Activated T-helper 2 cell treated with anti-CD3 and anti-CD28 coated beads, Interferon-gamma antibody, Interleukin-2, Interleukin-4, amounts not matched to agents 10 μg/mL and 5 μg/mL and 100 μg/mL, durations not matched to agents 14 hours and 24 hours and 36 hours (primary cell): ENCODE measurements at places on chromosomes 5 and 9. TPM values are rescaled to one million over a fixed set of nuclear protein-coding genes. Genes with fewer than 3 reads are reported as not detected.
A peak's percentile ranks its signal among the peaks of the same experiment; 100 is the strongest.

- H3K4me1 ChIP-seq: peaks cover 19% of the 10 kb centered on the region
- H3K4me3 ChIP-seq: no peak overlapping the region
- H3K27me3 ChIP-seq: no peaks in the 10 kb centered on the region
- DNase-seq: no peak
- peaks cover 50% of the 10 kb centered on the region for H3K36me3 ChIP-seq
Measured at GRCh38 chr9:121082075-121082474, 7.3 kb downstream of the CNTRL start.

GRCh38 chr9:79868567-79869189 is 296.9 kb downstream of the TLE4 start:
- H3K27me3 ChIP-seq: peaks cover 3% of the 10 kb centered on the region
- no peaks in the 10 kb centered on the region for H3K36me3 ChIP-seq
- H3K4me1 ChIP-seq: no peaks in the 10 kb centered on the region
- no peak overlapping the region for H3K27ac ChIP-seq

DNA sequence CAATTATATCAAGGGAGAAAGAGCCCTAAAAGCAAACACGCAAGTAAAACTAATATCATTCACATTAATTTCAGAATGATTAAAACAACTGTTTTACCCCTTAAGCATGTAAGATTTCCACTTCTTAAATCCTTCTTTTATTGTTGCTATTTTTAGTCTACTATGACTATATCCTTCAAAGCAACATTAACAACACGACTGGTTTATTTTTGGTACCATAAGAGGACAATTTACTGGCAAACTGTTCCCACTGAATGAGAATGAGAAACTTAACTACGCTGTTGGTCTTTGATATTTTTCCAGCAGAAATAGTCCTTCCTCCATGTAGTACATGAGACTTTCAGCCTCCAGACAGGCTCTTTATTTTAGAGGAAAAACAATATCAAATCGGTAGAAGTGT is 281.5 kb downstream of the CTNND2 start:
- H3K4me3 ChIP-seq: no peak overlapping the region
- DNase-seq: no peak
- no peaks in the 10 kb centered on the region for H3K27me3 ChIP-seq
- H3K36me3 ChIP-seq: no peaks in the 10 kb centered on the region
- H3K4me1 ChIP-seq: no peaks in the 10 kb centered on the region
- H3K27ac ChIP-seq: no peak overlapping the region

DNA sequence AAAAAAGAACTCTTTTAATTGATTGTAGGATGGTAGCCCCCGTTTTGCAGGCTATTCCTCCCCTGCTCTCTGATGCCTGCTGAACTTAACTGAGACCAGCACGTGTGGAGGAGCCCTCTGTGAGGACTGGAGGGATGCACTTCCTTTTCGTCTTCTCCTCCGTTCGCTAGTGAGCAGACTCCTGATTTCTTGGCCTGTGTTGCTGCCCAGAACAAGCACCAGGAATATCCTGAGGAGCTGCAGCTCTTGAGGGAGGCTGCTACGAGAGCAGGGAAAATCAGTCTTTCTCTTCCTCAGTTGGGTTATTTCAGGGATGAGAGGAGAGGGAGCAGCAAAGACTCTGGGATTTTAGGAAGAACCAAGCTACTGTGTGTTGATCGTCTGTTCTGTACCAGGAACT is 74.7 kb downstream of the ARHGAP26 start:
- H3K27me3 ChIP-seq: no peaks in the 10 kb centered on the region
- H3K27ac ChIP-seq: peak overlapping the region; percentile 35
- peaks cover 30% of the 10 kb centered on the region for H3K4me1 ChIP-seq
- no peaks in the 10 kb centered on the region for H3K36me3 ChIP-seq

- no peaks in the 10 kb centered on the region for H3K4me1 ChIP-seq
- H3K27ac ChIP-seq: no peak overlapping the region
- DNase-seq: no peak
- no peaks in the 10 kb centered on the region for H3K36me3 ChIP-seq
- no peak overlapping the region for H3K4me3 ChIP-seq
Measured at GRCh38 chr5:154366353-154366752, 79.4 kb upstream of the SAP30L start.

GRCh38 chr5:1912951-1913565 is 30.3 kb upstream of the IRX4 start:
- H3K4me1 ChIP-seq: no peaks in the 10 kb centered on the region
- H3K27me3 ChIP-seq: no peaks in the 10 kb centered on the region
- no peak overlapping the region for H3K4me3 ChIP-seq
- no peak overlapping the region for H3K27ac ChIP-seq

DNA sequence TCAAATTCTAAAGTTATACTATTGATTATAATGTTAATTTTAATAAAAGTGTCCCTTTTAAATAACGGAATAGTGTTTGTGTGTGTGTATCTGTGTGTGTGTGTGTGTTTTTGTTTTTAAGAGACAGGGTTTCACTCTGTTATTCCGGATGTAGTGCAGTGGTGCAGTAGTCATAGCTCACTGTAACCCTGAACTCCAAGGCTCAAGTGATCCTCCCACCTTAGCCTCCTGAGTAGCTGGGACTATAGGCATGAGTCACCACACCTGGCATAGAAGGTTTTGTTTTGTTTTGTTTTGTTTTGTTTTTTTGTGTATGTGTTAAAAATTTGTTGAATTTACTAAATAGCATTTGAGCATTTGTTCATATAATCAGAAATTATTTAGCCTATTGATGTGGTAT is 64.6 kb downstream of the YTHDC2 start:
- H3K4me3 ChIP-seq: no peak overlapping the region
- H3K27ac ChIP-seq: no peak overlapping the region
- H3K27me3 ChIP-seq: no peaks in the 10 kb centered on the region
- peaks cover 35% of the 10 kb centered on the region for H3K36me3 ChIP-seq
- H3K4me1 ChIP-seq: peaks cover 5% of the 10 kb centered on the region

- H3K4me3 ChIP-seq: peak overlapping the region; percentile 79
- DNase-seq: no peak
- peaks cover 6% of the 10 kb centered on the region for H3K36me3 ChIP-seq
- H3K27me3 ChIP-seq: no peaks in the 10 kb centered on the region
Measured at GRCh38 chr5:100779669-100780375, 123.3 kb downstream of the ST8SIA4 start.

GRCh38 chr9:71761938-71762353 is 6.4 kb downstream of the CEMIP2 start:
- no peak for DNase-seq
- H3K4me3 ChIP-seq: no peak overlapping the region
- H3K27ac ChIP-seq: no peak overlapping the region
- H3K4me1 ChIP-seq: peaks cover 71% of the 10 kb centered on the region
- H3K27me3 ChIP-seq: no peaks in the 10 kb centered on the region

DNA sequence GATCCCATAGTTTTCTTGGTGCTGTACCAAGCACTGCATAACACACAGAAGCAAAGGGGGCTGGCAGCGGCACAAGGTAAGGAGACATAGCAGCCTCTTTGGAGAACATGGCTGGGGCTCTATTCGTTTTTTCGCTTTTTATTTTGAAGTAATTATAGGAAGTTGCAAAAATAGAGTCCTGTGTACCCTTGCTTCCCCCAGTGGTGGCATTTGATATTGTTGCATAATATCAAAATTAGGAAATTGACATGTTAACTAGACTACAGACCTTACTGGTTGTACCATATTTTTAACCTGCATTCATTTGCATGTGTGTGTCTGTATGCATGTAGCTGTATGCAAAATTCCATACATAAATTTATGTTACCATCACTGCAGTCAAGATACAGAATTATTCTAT is 6.6 kb upstream of the UBQLN1 start:
- DNase-seq: no peak
- no peak overlapping the region for H3K4me3 ChIP-seq
- no peaks in the 10 kb centered on the region for H3K4me1 ChIP-seq
- H3K36me3 ChIP-seq: no peaks in the 10 kb centered on the region

DNA sequence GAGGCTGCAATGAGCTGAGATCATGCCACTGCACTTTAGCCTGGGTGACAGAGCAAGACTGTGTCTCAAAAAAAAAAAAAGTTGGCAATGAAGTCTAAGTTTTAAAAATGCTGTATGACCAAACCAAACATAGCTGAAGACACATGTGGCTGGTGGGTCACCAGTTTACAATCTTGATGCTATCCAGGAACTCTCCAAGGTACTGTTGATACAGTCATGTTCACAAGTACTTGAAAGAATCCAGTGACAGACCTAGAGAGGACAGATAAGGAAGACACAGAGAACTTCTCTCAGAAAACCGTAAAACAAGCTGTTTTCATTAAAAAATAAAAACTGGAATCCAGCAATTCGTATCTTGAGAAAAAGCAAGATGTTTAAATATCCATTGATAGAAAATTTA is 95.7 kb downstream of the ACTBL2 start:
- no peak overlapping the region for H3K27ac ChIP-seq
- H3K36me3 ChIP-seq: no peaks in the 10 kb centered on the region
- no peak overlapping the region for H3K4me3 ChIP-seq
- DNase-seq: no peak
- peaks cover 16% of the 10 kb centered on the region for H3K4me1 ChIP-seq
- H3K27me3 ChIP-seq: no peaks in the 10 kb centered on the region

DNA sequence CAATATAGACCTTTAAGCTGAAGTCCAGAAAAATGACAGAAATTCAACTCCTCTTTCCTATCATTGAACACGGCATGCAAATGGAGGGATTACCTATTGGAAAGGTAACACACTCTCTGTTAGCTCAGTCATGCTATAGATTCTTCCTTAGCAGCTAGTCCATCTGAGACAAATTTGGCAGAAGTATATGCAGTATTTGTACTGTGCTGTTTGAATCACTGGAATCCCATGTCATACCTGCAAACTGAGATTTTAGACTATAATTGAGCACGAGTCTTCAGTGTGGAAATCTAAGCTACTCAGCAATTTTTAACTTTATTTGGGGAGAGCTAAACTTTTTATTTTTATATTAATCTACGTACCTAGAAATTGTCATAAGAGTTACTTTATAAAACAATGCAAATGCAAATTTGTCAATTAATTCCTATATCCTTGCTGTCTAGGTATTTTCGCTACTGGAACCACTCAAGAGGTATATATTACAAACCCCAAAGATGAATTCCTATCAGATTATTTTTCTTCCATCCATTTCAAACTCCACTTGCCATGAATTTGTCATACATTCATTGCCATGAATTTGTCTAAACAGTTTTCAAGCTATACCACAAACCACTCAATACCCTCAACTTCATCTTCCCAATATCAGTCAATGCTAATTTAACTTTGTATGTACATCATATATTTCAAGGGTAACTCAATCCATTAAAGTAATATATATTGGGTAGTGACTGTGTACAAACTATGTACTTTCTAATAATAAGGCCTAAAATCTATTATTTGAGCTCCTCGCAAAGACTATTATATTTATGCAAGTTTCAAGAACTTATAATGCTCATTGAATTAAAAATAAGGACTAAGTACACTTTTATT is 224.8 kb downstream of the MEF2C start:
- H3K4me1 ChIP-seq: peaks cover 12% of the 10 kb centered on the region
- peaks cover 38% of the 10 kb centered on the region for H3K27me3 ChIP-seq
- H3K36me3 ChIP-seq: peaks cover 3% of the 10 kb centered on the region

DNA sequence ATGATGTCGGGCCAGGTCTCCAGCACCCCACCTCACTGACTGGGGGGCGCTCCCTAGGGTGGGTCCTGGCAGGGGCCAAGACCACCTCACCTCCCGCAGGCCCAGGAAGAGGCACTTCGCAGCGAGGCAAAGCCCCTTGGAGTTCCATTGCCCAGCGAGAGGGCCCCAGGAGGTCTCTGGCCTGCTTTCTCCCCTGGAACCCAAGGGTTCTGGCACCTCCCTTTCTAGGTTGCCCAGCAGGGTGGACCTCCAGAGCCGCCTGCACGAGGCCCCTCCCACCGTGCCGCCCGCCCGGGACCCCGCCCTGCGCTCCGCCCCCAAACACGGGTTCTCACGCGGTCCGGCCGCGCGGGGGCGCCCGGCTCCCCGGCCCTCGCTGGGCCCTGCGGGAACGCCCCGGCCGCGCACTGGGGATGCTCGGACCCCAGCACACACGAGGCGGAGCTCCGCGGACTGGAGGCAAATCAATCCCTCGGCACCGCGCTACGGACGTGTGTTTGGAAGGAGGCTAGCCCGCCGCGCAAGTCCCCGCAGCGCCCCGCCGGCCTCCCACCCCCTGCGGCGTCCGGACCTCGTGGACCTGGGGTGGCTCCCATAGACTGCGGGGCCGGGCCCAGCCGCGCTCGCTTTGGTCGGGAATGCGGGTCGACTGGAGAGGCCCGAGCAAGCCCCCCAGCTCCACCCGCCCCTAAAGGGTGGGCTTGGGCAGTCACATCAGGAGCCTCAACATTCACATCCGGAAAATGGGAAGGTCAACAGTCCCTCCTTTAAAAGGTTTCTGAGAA is 99.5 kb upstream of the LMX1B start:
- no peak overlapping the region for H3K4me3 ChIP-seq
- H3K27ac ChIP-seq: no peak overlapping the region
- H3K27me3 ChIP-seq: peaks cover 71% of the 10 kb centered on the region
- H3K4me1 ChIP-seq: peaks cover 22% of the 10 kb centered on the region
- no peaks in the 10 kb centered on the region for H3K36me3 ChIP-seq

- no peaks in the 10 kb centered on the region for H3K4me1 ChIP-seq
- no peak overlapping the region for H3K27ac ChIP-seq
- DNase-seq: no peak
- no peaks in the 10 kb centered on the region for H3K36me3 ChIP-seq
- H3K27me3 ChIP-seq: peaks cover 3% of the 10 kb centered on the region
- no peak overlapping the region for H3K4me3 ChIP-seq
Measured at GRCh38 chr9:32839013-32839885, 55.9 kb downstream of the TMEM215 start.

GRCh38 chr5:115817386-115817785 is 927 bp upstream of the CDO1 start:
- peaks cover 3% of the 10 kb centered on the region for H3K36me3 ChIP-seq
- no peak overlapping the region for H3K4me3 ChIP-seq

DNA sequence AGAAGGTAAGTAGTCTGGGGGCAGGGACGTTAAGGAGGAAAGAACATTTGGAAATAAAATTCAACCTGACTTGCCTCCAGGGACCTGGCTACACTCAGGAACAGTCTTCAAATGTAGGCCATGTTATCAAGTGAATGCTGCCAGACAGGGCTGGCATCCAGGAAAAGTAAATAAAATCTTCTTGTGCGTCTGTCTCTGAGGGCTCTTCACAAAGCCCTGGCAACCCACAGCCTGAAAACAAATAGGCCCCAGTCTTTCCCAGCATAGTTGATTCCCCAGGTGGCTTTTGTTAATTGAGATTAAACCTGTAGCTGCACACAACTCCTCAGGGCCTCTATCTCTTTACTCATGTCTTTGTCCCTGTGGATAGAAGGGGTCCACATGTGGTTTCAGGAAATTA is 55.4 kb downstream of the STK32A start:
- H3K27ac ChIP-seq: no peak overlapping the region
- no peaks in the 10 kb centered on the region for H3K27me3 ChIP-seq
- no peak overlapping the region for H3K4me3 ChIP-seq
- DNase-seq: no peak
- H3K36me3 ChIP-seq: no peaks in the 10 kb centered on the region
- H3K4me1 ChIP-seq: no peaks in the 10 kb centered on the region

TNFSF15 gene
- 0.25 and 0.28 TPM in 2 replicates for total RNA-seq

RAD50 gene
- total RNA-seq: 49.2 and 55.8 TPM in 2 replicates

SHC3 gene
- not detected in 2 replicates for total RNA-seq

RAI14 gene
- 4.0 and 4.2 TPM in 2 replicates for total RNA-seq

TAF11L4 gene
- total RNA-seq: not detected in 2 replicates

PCDHGA5 gene
- 0.43 and 0.51 TPM in 2 replicates for total RNA-seq

SARDH gene
- 1.1 and 1.6 TPM in 2 replicates for total RNA-seq
